T-helper 17 cell (primary cell): ENCODE measurements at places on chromosomes 5 and 9.

GRCh38 chr5:88787856-88788255 is 95.1 kb downstream of the MEF2C start:
- no peak for DNase-seq

GRCh38 chr5:2699231-2699630 is 52.2 kb downstream of the IRX2 start:
- DNase-seq = no peak

GRCh38 chr9:99513441-99514112 is 291.5 kb downstream of the SEC61B start:
- DNase-seq = no peak

DNA sequence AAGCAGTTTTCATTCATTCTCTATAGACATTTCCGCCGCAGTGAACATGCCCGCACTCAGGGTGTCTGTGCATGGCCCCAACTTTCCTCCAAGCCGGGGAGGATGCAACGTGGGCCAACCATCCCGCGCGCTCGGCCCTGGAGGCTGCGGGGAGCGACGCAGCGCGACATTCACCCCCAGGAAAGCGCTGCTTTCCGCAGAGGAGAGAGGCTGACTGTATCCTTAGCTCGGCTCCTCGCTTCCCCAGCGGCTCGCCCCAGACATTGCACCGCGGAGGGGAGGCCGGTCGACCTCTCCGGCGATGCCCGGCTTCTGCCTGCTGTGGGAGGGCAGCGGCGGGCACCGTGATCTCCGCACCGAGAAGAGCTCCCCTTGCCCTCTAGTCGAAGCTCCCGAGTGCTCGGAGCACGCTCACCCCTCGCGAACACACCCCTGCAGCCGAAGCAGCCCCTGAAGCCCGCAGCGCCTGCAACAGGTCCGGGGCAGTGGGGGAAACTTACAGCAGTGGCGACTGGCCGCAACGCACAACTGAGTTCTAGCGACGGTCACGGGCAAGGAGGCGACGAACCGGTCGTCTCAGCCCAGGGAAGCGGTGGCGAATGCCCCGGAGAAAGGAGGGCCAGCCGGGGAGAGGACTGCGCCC is 600 bp downstream of the ENC1 start:
- DNase-seq = peak; percentile 9

DNA sequence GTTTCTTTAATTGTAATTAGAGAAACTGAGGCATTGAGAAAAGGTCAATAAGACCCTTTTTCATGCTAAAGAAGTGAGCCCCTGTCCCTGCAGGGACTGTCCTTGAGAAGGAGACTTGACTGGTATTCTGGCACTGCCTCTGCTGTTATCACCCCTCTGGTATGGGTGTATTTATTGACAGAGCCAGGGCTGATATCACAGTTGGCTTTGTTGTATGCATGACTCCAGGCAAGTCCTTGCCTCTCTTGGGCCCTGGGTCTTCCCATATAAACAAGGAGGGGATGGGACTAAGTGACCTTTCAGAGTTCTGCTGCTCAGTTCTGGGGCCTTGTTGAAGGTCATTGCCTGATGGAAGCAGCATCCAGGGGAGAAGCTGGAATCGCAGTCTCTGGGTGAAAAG is 71.8 kb upstream of the PPARGC1B start:
- DNase-seq = no peak

GRCh38 chr5:143402017-143402552 is 1.4 kb downstream of the NR3C1 start:
- DNase-seq = no peak

DNA sequence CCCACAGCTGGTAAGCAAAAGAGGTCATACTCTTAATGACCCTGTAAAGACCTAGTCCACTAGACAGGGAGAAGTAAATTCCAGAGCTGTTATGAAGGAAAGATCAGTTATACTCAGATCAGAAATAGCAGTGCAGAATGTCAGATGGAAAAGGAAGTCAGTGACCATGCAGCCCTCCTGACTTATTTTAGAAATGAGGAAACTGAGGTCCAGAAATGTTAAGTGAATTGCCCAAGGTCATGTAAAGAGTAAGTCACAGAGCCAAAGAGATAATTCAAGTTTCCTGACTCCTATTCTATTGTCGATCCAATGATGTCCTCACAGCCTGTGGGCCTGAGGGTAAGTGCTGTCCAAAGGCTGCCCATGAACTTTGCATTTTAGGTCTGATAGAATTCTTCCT is 214.9 kb upstream of the IL12B start:
- DNase-seq = no peak

DNA sequence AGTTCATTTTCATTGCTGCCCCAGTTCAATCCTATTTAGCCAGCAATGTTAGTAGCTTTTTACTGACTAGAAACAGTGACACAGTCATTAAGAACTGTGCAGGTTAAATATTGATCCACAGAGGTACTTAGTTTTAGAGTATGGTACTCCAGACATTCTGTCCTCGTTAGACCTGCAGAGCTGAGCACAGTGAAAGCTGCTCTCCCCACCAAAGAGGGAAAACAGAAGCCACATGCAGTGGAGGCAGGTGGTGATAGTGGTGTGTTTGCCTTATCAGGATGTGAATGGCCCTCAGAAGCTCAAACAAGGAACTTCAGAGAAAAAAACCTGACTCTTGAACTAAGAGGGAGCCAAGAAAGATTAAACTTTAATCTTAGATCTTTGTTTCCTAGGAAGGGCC is 75.5 kb downstream of the UNC13B start:
- DNase-seq = no peak

DNA sequence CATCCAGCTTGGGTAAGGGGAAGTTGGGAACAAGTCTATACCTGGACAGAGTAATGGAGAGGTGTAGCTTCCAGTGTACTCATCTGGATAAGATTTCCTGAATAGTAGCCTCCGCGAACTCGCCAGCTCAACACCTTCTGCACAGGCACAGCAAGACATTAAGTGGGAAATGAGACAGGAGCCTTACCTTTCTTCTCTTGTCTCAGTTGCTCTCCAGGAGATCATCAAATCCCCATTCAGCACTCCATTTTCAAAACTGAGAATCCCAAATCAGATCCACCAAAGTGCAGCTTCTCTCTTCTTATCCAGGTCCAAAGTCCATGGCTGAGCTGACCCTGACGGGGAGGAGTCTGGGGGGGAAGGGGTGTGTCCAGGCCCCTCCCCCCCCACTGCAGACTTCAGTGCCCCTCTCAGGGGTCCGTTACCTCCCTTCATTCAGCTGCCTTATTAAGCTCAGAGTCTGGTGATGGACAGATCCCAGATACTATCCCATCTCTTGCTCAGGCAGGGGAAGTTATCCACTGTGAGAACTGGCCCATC is 5.9 kb upstream of the MGAT1 start:
- DNase-seq = no peak

DNA sequence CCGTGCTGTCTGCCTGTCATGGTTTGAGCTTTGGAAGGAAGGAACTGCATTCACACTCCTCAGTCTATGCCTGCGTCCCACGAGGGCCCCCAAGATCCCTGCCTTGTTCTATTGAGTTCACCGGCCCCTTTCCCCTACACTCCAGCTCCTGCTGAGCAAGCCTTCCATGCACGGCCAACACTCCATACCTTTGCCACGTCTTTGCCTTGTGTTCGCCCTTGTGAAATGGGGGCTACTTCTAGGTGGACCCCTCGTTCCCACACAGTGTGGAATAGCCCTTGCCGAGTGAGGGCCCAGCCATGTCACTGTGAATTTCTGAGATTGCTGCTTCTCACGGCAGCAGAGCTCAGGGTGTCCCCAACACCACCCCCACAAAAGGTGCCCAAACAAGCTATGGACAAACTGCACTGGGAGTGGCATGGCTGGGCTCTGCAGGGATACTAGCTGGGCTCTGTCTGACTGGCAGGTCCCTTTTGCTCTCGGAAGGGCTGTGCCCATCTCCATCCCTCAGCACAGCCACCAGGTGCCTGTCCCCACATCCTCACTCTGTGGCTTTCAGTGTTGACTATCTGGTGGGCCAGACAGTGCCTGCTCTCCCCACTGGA is 67.9 kb upstream of the ADAMTS2 start:
- no peak for DNase-seq

- DNase-seq = no peak
These were observed 114.1 kb upstream of the RIOK2 start for GRCh38 chr5:97297063-97297703.

GRCh38 chr9:21528123-21528808 is 46.2 kb upstream of the IFNE start:
- DNase-seq = no peak

DNA sequence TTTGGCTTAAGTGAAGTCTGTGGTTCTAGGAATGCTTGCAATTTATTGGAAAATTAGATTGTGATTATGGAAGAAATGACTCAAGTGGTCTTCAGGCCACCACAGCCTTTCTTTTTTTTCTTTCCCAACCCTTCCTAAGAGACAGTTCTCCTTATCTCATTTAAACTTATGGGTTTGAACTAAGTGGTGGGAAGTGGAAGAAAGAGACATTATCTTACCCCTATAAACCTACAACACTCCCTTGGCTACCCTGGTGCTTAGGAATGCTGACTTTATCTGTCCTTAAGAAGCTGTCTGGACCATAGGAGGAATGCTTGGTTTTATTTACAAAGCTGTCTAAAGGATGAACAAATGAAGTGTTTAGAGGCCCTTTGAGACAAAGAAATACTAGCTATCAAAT is 5.1 kb upstream of the ERAP1 start:
- DNase-seq = no peak

GRCh38 chr9:84667571-84668195 is 1.8 kb upstream of the NTRK2 start:
- DNase-seq = no peak

- no peak for DNase-seq
These were observed 292.1 kb upstream of the IRX2 start for GRCh38 chr5:3043600-3043999.

- no peak for DNase-seq
These were observed 11.9 kb downstream of the TMC1 start for GRCh38 chr9:72533322-72533721.

DNA sequence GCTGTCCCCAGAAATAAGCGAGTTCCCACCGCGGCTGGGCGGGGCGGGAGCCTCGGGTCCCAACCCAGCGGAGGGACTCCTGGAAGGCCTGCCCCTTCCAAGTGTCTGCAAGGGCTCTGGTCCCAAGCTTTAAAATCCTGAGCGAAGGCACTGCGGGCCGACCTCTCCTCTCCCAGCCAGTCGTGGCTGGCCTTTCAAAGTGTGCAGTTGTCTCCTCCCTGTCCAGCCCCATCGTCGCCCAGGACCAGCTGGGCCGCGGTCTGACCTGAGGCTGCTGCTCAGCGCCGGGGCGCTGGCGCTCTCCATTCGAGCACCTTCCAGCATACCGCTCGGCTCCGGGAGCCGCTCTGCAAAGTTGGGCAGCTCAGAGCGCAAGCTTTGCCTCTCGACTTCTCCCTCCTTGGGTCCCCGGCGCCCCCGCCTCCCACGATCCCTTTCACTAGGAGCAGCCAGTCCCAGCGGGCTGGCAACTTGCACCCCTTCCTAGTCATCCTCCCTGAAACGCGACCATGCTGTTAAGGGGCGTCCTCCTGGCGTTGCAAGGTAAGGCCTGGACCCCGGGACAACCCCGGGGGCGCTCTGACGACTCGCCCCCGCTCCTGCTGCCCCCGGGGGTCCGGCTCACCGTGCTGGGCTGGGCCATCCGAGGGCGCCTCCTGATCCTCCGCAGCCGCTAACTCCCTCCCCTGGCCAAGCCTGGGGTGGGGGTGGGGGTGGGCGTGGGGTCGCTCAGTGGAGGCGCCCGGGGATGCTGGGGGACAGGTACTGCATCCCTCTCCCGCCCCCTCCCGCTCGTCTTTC is at the start of gene MAMDC2:
Gene MAMDC2 (plus strand): TSS at position 160 of the 801 bp plus-strand sequence. CDS start 350 bp downstream, at position 510.
- DNase-seq = no peak

- peak; percentile 60 for DNase-seq
These were observed at the start of gene GRK6 for GRCh38 chr5:177426566-177427210. GRK6 (plus strand) TSS chr5:177426676; CDS start chr5:177426846, 170 bp downstream.

DNA sequence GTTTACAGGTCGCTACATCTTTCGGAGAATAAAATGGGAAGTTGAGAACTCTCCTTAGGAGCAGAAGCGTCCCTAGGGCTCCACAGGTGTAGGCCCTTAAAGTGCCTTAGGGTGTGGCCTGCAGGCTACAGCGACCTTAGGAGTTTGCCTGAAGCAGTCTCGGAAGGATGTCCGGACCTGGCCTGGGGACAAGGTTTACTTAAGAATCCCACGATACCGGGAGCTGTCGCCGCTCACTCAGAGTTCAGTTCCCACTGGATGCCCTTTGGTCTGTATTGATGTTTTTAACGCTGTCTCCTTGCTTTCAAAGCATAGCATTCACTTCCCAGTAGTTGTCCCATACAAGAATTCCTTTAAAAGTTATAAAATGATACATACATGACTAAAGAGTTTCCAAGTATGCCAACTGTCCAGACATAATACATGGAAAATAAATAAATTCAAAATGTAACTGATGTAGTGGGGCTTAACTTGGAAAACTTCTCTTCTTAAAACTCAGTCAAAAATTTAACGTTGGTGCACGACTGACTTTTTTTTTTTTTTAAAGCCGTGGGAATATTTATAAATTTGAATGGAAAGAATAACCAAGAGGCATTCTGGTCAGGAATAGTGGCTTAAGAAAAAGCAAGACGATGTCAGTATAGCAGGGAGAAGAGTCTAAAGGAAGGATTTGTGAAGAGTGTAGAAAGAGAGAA is 848 bp downstream of the RAD50 start:
- peak; percentile 14 for DNase-seq

- no peak for DNase-seq
These were observed 5.0 kb downstream of the NUDT2 start for GRCh38 chr9:34334337-34334824.

DNA sequence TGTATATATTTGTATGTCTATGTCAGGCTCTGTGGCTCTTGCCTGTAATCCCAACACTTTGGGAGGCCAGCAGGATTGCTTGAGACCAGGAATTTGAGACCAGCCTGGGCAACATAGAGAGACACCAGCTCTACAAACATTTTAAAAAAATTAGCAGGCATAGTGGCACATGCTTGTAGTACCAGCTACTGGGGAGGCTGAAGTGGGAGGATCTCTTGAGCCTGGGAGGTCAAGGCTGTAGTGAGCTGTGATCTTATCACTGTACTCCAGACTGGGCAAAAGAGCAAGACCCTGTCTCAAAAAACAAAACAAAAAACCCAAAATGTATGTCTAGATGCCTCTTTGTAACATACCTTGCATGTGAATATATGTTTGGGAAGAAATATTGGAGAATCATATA is 15.8 kb downstream of the ARRDC3 start:
- no peak for DNase-seq

DNA sequence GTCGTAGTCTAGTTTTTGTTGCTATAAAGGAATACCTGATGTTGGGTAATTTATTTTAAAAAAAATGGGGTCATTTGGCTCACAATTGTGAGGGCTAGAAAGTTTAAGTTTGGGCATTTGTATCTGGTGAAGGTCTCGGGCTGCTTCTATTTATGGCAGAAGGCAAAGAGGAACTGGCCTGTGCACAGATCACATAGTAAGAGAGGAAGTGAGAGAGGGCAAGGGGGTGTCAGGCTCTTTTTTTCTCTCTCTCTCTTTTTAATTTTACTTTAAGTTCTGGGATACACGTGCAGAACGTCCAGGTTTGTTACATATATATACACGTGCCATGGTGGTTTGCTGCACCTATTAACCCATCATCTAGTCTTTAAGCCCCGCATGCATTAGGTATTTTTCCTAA is 453.3 kb downstream of the DIRAS2 start:
- no peak for DNase-seq

GRCh38 chr5:169289520-169289919 is 11.4 kb downstream of the SLIT3 start:
- no peak for DNase-seq

- no peak for DNase-seq
These were observed 125.3 kb upstream of the RASEF start for GRCh38 chr9:83188277-83188676.
